T-helper 2 cell treated with Interferon-gamma antibody and Interleukin-4, amounts not matched to agents 5 μg/mL and 100 μg/mL, for 36 hours (primary cell): ENCODE measurements at places on chromosomes 5 and 9.

GRCh38 chr9:1732670-1733069, 282.5 kb upstream of the SMARCA2 start:
- H3K27me3 ChIP-seq = peaks cover 3% of the 10 kb centered on the region
- H3K36me3 ChIP-seq = no peaks in the 10 kb centered on the region
- no peak overlapping the region for H3K4me3 ChIP-seq
- no peak overlapping the region for H3K27ac ChIP-seq

DNA sequence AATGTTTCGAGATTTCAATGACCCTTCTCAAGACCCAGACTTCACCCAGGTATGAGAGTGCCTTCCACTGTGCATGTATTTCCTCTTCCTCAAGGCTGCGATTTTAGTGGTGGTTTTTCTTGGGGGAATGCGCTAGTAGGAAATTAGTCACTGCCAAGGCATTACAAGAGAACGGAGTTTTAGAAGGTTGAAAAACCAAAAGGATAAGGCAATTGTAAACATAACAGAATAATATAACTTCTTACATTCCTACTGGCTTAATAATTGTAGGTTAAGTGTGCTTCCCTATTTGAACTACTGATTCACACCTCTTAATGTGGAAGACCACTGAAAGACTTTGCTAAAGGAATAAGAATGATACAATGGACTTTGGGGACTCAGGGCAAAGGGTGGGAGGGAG, 38.9 kb downstream of the ACO1 start:
- DNase-seq = no peak
- peaks cover 5% of the 10 kb centered on the region for H3K4me1 ChIP-seq
- no peak overlapping the region for H3K27ac ChIP-seq
- no peak overlapping the region for H3K4me3 ChIP-seq

DNA sequence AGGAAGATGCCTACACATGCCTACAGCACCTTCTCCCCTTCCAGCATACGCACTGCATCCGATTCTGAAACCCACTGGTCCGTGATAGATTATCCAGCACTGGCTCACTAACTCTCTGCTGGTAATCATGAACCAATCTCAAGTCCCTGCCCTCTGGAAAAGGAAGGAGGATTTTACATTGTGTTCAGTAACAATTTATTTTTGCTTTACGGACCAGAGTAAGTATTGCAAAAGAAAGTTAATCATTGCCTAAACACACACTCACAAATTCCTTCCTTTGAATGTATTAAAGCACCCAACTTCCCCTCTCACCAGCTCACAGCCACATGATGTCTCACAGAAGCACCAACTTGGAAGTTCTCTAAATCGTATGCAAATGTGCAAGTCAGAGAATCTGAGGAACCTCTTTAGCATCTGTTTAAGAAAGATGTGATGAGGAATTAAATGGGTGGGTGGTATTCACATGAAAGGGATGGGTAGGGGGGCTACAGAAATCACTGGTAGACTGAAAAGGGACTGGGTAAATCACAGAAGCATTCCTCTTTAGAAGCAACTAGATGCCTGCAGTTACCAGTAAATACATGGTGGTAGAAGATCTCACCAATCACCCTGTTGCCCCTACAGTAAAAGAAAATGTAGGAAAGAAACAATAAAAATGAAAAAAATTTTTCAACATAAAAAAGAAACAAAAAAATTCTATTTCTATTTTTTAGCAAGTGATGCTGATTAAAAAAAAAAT, 8.4 kb downstream of the GNAQ start:
- peak overlapping the region; percentile 65 for H3K4me3 ChIP-seq
- DNase-seq = no peak
- H3K27me3 ChIP-seq = no peaks in the 10 kb centered on the region
- peak overlapping the region; percentile 15 for H3K27ac ChIP-seq

GRCh38 chr9:127867356-127868277, 9.9 kb downstream of the AK1 start:
- H3K27ac ChIP-seq = no peak overlapping the region
- no peaks in the 10 kb centered on the region for H3K27me3 ChIP-seq
- H3K36me3 ChIP-seq = peaks cover 3% of the 10 kb centered on the region
- no peak overlapping the region for H3K4me3 ChIP-seq

- H3K4me1 ChIP-seq = peaks cover 23% of the 10 kb centered on the region
- H3K27me3 ChIP-seq = no peaks in the 10 kb centered on the region
- no peak overlapping the region for H3K4me3 ChIP-seq
- DNase-seq = no peak
Observed at GRCh38 chr5:80686757-80687156, 32.0 kb upstream of the DHFR start.

- no peaks in the 10 kb centered on the region for H3K36me3 ChIP-seq
- no peak overlapping the region for H3K4me3 ChIP-seq
- no peak overlapping the region for H3K27ac ChIP-seq
- DNase-seq = no peak
- no peaks in the 10 kb centered on the region for H3K4me1 ChIP-seq
Observed at GRCh38 chr5:174139623-174140022, 94.1 kb downstream of the NSG2 start.

DNA sequence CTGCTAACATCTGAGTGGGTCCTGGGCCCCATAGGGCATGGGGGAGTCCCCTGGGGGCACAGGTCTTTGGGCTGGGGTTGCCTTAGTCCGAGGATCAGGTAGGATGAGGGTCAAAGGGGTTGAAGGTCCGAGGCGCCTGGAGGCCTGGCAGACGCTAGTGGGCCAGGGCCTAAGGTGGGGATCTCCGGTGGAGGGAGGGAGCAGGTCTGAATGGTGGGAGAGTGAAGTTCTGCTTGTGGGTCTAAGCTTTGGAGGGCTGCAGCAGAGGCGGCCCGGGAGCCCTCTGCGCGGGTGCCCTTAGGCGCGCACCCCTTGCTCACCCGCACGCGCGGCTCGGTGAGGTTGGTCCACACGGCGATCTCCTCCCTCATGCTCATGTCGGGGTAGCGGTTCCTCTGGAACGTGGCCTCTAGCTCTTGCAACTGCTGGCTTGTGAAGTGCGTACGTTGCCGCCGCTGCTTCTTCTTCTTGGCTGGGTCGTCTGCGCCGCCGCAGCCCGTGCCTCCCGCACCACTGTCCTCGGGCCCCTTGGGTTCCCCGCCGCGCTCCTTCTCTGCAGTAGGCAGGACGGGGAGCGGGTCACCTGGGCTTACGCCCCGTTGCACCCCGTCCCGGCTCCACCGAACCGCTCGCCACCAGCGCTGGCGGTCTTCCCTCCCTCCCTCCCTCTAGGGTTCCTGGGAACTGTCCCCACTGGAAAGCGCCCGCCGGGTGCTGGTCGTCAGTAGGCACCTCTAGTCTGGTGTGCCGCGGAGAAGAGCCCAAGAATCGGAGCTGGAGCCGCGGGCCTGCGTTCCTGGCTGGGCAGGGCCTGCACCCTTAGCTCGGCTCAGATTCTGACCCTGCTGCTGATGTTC, 2.8 kb downstream of the PITX1 start:
- H3K36me3 ChIP-seq = no peaks in the 10 kb centered on the region
- peak overlapping the region; percentile 49 for H3K4me3 ChIP-seq
- no peak for DNase-seq
- H3K27ac ChIP-seq = no peak overlapping the region
- H3K4me1 ChIP-seq = peaks cover 31% of the 10 kb centered on the region
- peaks cover 77% of the 10 kb centered on the region for H3K27me3 ChIP-seq

DNA sequence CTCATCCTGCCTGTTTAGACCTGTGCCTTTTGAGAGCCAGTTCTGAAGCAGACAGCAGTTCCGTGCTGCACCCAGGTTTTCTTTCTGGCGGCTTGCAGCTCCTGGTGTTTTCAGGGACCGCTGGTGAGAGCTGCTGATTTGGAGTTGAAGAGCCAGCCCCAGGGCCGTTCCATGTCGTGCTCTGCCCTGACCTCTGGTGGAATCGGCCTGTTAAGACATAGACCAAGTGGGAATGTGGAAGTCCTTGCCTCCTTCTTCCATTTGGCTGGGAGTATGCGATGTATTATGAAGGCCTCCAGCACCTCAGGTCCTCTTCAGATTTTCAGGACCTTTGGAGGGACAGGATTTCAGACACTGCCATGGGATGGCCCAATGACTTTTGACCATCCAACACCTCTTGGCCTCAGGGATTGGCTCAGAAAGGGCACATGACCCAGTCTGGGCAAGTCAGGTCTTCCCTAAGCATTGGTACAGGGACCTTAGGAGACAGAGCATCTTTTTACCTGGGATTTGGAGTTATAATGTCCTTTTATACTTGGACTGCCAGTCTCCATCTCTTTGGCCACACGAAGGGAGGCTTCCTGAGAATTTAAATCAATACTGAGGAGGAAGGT, 136.1 kb upstream of the CLINT1 start:
- DNase-seq = peak; percentile 21
- H3K36me3 ChIP-seq = no peaks in the 10 kb centered on the region
- peaks cover 29% of the 10 kb centered on the region for H3K4me1 ChIP-seq
- peaks cover 42% of the 10 kb centered on the region for H3K27me3 ChIP-seq
- H3K27ac ChIP-seq = no peak overlapping the region
